ENCODE measurements at places on chromosomes 16 and 17. TPM values are rescaled to one million over a fixed set of nuclear protein-coding genes. Genes with fewer than 3 reads are reported as not detected.
A peak's percentile ranks its signal among the peaks of the same experiment; 100 is the strongest.

Gene OR1F1
- 0.32 TPM for total RNA-seq

Gene RFWD3
- total RNA-seq: 32.2 TPM

- DNase-seq: no peak
- no peaks in the 10 kb centered on the region for H3K27me3 ChIP-seq
- peaks cover 16% of the 10 kb centered on the region for H3K4me1 ChIP-seq
- H3K4me3 ChIP-seq: no peak overlapping the region
- no peak overlapping the region for H3K27ac ChIP-seq
- H3K36me3 ChIP-seq: no peaks in the 10 kb centered on the region
Measured at GRCh38 chr16:15521390-15521757, 87.0 kb downstream of the BMERB1 start.

GRCh38 chr16:11977376-11978041, 975 bp downstream of the SNX29 start:
- no peaks in the 10 kb centered on the region for H3K36me3 ChIP-seq
- peak; percentile 81 for DNase-seq
- no peaks in the 10 kb centered on the region for H3K27me3 ChIP-seq
- peaks cover 14% of the 10 kb centered on the region for H3K4me1 ChIP-seq
- H3K27ac ChIP-seq: peak overlapping the region; percentile 26

DNA sequence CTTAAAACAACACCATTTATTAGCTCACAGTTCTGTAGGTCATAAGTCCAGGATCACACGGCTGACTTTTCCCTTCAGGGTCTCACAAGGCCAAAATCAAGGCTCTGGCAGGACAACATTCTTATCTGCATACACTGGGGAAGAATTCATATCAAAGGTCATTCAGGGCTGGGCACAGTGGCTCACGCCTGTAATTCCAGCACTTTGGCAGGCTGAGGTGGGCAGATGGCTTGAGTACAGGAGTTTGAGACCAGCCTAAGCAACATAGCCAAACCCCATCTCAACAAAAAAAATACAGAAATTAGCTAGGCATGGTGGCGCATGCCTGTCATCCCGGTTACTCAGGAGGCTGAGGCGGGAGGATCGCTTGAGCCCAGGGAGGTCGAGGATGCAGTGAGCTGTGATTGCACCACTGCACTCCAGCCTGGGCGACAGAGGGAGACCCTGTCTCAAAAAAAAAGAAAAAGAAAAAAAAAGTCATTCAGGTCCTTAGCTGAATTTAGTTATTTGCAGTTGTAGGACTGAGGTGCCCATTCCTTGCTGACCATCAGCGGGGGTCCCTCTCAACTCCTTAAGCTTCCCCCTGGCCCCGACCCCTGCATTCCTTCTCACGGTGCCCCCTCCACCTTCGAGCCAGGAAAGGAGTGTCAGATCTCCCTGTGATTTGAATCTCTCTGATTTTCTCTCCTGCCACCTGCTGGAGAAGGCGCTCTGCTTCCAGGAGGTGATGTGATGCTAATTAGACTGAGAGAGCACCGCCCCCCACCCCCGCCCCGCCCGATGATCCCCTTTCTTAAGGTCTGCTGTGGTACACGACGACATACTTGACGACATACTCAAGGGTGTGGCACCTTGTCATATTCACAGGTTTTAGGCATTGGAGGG, 91.8 kb upstream of the CLEC18A start:
- no peaks in the 10 kb centered on the region for H3K27me3 ChIP-seq
- H3K36me3 ChIP-seq: no peaks in the 10 kb centered on the region
- no peak for DNase-seq

DNA sequence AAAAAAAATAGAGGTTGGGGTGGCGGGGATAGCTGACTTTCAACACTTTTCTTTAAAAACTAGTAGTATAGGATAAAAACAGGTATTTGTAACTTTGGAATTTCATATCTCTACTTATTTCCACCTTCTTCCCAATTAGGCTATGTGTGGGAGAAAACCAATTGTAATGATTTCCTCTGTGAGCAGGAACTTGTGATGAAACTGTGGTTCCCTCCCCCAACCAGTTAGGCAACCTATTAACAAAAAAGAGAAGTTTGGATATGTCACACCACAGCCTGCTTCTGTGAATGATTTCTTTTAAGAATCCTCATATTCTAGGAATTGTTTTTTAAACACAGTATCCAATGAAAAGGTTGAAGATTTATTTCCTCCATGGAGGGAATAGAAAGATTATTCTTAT, 1.9 kb downstream of the IGSF6 start:
- H3K27me3 ChIP-seq: no peaks in the 10 kb centered on the region
- H3K36me3 ChIP-seq: peaks cover 9% of the 10 kb centered on the region
- no peak for DNase-seq
- H3K27ac ChIP-seq: no peak overlapping the region
- no peak overlapping the region for H3K4me3 ChIP-seq

DNA sequence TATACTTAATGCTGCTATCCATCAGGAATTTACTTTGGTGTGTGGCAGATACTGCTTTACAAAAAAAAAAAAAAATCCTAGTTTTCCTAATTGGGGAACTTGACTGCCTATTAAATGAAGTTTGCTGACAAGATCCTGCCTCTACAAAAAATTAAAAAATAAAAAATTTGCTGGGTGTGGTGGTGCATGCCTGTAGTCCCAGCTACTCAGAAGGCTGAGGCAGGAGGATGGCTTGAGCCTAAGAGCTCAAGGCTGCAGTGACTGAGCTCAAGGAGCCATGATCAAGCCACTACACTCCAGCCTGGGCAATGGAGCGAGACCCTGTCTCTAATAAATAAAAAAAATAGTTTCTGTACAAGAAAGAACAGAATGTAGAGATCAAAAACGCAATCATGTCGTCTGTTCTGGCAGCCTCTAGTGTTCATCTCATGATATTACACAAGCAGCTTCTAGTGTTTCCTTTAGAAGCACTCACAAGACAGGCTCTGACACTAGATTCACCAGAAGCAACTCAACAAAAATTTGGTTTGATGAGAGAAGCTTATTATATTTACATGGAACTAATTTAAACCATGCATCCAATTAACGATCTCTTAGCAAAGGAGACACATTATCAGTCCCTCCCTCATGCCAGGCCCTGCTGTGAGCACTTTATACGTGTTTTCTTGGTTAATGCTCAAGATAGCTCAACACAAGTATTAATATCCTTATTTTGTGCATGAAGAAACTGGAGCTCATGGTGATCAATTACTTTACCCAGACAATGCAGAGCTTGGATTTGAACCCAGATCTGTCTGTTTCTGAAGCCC, 6.8 kb upstream of the KRTAP17-1 start:
- no peaks in the 10 kb centered on the region for H3K4me1 ChIP-seq
- H3K36me3 ChIP-seq: no peaks in the 10 kb centered on the region
- no peaks in the 10 kb centered on the region for H3K27me3 ChIP-seq

DNA sequence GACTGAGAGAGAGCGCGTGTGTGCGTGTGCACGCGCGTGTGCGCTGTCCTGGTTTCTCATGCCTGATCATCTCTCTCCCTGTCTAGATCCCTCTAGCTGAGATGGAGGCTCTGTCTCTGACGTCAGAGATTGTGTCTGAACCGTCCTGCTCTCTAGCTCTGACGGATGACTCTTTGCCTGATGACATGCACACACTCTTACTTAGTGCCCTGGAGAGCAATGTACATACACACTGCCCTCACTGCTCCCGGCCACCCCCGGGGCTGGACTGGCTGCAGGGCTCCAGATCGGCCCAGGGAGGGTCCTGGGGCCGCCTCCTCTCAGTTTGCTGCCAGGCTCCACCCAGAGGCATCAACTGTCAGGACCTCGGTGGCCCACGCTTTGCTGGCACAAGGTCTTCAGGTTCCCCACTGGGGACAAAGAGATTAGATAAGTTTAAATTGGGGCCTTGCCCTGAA, 13.1 kb upstream of the ABCC3 start:
- H3K27me3 ChIP-seq: peaks cover 3% of the 10 kb centered on the region
- DNase-seq: peak; percentile 31
- H3K27ac ChIP-seq: no peak overlapping the region
- H3K4me1 ChIP-seq: no peaks in the 10 kb centered on the region
- H3K36me3 ChIP-seq: no peaks in the 10 kb centered on the region

Gene PRDM7
- total RNA-seq: not detected

- peaks cover 13% of the 10 kb centered on the region for H3K36me3 ChIP-seq
- no peak for DNase-seq
- H3K4me3 ChIP-seq: no peak overlapping the region
- no peak overlapping the region for H3K27ac ChIP-seq
Measured at GRCh38 chr16:16018705-16019104, 69.3 kb downstream of the ABCC1 start.

DNA sequence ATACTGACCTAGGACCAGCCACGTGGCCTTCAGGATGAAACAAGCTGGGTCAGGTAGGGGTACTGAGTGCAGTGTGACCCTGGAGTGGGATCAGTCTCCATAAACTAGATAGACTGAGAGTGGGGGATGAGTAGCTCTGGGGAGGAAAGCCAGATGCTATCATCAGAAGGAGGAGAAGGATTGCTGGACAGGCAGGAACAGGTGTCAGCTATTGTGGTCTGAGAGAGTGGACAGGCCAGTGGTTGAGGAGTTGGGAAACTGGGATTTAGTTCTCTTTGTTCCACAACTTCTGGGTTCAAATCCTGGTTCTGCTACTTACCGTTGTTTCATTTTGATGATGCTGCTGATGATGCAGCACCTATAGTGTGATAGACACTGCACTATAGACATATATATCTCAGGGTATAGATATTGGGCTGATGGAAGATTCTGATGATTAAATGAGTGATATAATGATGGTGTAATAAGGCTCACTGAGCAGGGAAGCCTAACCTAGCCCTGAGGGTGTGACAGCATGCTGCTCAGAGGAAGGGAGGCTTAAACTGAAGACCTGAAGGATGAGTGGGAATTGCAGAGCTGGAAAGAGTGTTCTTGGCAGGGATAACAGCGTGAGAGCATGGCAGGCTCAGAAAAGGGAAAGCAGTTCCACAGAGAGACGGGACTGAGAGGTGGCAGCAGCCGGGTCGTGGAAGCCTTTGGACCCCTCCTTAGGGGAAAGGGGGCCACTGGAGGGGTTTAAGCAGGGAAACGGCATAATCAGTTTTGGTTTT, 66.0 kb downstream of the SNX20 start:
- H3K36me3 ChIP-seq: no peaks in the 10 kb centered on the region
- no peak for DNase-seq
- no peaks in the 10 kb centered on the region for H3K27me3 ChIP-seq
- peaks cover 22% of the 10 kb centered on the region for H3K4me1 ChIP-seq
- H3K27ac ChIP-seq: no peak overlapping the region
- no peak overlapping the region for H3K4me3 ChIP-seq

DNA sequence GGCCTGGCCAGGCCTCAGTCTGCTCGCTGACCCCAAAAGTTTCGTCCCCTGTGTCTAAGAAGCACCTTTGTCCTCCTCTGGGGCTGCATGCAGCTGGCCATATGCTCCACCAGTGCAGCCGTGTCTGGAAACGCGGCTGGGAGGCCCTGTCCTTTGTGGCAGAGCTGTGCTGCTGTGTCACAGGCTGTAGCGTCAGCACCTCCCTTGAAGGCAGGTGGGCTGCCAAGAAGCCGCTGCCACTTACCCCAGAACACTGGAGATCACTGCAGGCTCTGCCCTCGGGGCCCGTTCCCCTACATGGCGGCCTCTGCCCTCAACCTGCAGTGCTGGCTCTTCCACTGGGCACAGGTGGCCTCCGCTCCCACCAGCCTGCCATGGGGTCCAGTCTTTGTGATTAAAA, 15.7 kb upstream of the MC1R start:
- no peak overlapping the region for H3K4me3 ChIP-seq
- DNase-seq: no peak
- no peaks in the 10 kb centered on the region for H3K4me1 ChIP-seq
- H3K27me3 ChIP-seq: no peaks in the 10 kb centered on the region

GRCh38 chr17:78643326-78643725, 66.1 kb upstream of the DNAH17 start:
- H3K4me3 ChIP-seq: no peak overlapping the region
- DNase-seq: no peak
- no peaks in the 10 kb centered on the region for H3K4me1 ChIP-seq
- no peaks in the 10 kb centered on the region for H3K27me3 ChIP-seq

DNA sequence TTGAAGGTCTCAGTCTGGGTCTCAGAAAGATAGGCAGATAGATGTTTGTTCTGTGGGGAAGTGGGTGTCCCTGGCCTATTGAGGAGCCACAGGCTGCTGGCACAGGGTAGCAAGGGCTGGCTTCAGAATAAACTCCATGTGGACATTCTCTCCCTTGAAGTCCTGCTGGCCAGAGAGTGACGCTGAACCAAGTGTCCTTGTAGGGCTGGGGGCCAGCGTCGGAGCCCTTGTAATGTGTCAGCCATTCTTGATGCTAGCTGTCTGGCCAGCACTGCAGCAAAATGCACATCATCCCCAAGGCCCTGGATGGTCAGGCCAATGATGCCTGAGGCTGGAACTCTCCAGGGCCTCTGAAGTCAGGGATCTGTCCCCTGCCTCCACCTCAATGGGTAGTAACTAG, 103.3 kb downstream of the CCDC182 start:
- H3K27me3 ChIP-seq: no peaks in the 10 kb centered on the region
- DNase-seq: no peak
- H3K27ac ChIP-seq: no peak overlapping the region
- H3K4me1 ChIP-seq: peaks cover 9% of the 10 kb centered on the region
- no peak overlapping the region for H3K4me3 ChIP-seq

Gene ACBD4
- 3.9 TPM for total RNA-seq

Gene NUBP1
- 17.4 TPM for total RNA-seq

DNA sequence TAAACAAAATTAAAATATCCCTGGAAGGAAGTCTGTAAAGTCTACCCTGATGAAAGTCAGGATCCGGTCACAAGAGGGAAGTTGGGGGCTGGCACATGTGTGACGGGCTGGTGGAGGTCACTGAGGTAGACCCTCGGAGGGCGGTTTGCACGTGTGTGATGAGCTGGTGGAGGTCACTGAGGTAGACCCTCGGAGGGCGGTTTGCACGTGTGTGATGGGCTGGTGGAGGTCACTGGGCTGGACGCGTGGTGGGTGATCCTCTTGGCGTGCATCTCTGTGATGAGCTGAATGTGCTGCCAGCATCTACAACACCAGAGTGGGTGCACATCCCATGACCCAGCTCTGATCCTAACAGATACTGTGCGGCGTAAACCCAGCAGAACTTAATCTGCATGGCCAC, 43.7 kb upstream of the METRNL start:
- H3K27me3 ChIP-seq: no peaks in the 10 kb centered on the region
- no peak overlapping the region for H3K4me3 ChIP-seq
- no peak overlapping the region for H3K27ac ChIP-seq
- H3K4me1 ChIP-seq: no peaks in the 10 kb centered on the region

DNA sequence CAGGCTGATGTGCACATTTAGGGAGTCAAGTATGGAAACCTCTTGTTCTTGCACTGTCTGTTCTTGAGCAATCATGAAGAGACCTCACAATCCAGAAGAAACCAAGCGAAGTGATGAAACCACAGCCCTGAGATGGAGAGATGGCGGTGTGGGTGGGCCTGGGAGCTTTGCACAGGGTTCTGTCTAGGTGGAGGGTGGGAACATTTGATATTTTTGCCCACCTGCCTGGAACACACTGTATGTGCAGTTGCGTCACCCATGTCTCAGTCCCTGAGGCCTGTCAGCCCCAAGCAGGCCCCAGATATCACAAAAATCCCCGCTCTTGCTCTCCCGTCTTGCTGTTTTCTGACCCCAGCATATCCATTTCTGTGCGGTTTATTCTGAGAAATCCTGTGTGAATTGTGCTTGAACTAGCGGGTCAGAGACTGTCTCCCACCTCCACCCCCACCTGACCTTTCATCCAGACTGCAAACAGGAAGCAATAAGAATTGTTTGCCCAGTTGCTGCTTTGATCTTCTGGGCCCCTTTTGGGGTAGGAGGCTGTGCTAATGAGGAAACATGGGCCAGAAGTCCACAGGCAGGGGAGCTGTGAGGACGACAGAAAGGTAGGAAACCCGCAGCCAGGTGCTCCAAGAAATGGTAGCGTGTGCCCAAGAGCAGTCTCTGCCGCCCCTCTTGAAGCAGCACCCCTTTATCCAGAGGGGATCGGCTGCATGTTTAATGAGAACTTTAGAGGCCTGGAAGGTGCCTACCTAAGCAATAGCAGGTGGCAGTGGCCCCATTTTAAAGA, 183.8 kb downstream of the CCDC182 start:
- H3K27ac ChIP-seq: no peak overlapping the region
- DNase-seq: no peak
- peaks cover 15% of the 10 kb centered on the region for H3K4me1 ChIP-seq
- no peak overlapping the region for H3K4me3 ChIP-seq
- no peaks in the 10 kb centered on the region for H3K36me3 ChIP-seq

Gene ABCC11
- 0.29 TPM for total RNA-seq

Measured in astrocyte (in vitro differentiated cells and primary cell).